ENCODE measurements at places on chromosomes 5 and 9.

DNA sequence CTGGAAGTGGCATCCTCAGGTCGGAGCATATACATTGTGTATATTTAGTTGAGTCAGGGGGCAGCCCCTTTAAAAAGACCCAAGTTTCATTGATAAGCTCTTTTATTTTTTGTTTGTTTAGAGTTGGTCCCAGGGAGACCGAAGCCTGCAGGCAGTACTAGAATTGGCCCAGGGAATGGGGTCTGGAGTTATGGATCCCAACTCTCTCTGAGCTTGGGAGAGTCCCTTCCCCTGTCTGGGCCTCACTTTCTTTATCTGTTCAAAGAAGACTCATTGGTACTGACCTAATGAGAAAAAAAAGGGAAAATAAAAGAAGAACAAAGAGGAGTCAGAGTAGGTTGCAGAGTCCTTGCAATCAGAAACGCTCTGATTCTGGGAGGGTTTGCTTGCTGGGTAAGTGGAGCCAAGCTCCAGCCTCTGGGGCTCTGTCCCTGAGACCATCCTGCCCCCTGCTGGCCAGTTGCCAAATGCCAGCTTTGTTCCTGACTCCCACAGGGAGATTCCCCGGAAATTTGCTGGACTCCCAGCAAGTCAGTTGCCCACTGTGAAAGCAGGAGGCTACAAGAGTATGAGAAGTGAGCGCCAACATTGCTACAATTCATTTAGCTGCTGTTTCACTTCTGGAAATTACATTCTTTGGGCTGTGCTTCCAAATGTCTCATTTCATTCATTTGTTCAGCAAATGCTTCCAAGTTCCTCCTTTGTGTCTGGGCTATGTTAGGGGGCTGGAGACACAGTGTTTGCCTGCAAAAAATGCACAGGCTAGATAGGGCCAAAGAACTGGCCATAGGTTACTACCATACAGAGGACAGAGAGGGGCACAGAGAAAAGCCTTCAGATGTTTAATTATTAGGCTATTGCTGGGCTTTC is 156.2 kb downstream of the MELK start:
- DNase-seq: peak; percentile 33

GRCh38 chr9:73166468-73166867 is 14.8 kb downstream of the ANXA1 start:
- no peak for DNase-seq

DNA sequence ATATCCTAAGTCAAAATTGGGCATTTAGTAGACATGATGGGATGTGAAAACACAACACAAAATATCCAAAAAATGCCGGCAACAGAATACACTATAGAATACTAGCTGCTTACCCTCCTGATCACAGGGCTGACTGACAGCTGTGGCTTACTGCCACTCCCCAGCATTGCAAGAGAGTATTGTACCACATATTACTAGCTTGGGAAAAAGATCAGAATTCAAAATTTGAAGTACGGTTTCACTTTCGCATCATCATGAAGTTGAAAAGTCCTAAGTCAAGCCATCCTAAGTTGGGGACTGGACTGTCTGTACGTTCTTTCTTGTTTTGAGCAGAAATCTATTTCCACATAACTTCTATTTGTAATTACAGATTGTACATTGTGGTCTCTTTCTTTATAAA is 851.4 kb downstream of the MAT2B start:
- no peak for DNase-seq

GRCh38 chr9:96383165-96383942 is at the start of gene SLC35D2:
TSS of gene SLC35D2 (minus strand) at chr9:96383711. CDS start at chr9:96383634, 77 bp downstream.
- no peak for DNase-seq

DNA sequence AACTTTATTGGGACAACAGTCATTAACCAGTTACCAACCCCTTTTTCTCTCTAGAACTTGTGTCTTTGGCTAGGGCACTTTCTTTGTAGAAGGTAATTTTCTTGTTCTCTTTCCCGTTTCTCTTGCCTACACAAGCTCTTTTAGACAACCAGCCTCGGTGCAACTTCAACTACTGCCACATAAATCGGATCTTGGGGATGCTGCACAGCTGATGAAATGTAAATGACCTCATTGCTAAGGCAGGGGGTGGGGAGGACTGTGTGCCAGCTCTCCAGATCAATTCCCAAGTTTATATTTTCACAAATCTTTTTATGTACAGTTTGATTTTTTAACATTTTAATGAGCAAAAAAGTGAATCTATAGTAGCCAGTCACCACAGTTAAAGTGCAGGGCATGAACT is 157.6 kb downstream of the DENND1A start:
- DNase-seq: no peak

DNA sequence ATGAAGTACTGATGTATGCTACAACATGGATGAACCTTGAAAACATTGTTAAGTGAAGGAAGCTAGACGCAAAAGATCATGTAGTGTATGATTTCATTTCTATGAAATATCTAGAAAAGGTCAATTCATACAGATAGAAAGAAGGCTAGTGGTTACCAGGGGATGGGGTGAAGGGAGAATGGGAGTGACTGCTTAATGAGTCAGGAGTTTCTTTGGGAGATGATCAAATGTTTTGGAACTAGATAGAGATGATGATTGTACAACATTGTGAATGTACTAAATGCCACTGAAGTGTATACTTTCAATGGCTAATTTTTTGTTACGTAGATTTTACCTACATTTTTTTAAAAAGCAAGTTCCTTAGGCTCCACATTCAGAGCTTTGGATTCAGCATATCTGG is 14.9 kb upstream of the DELE1 start:
- no peak for DNase-seq

DNA sequence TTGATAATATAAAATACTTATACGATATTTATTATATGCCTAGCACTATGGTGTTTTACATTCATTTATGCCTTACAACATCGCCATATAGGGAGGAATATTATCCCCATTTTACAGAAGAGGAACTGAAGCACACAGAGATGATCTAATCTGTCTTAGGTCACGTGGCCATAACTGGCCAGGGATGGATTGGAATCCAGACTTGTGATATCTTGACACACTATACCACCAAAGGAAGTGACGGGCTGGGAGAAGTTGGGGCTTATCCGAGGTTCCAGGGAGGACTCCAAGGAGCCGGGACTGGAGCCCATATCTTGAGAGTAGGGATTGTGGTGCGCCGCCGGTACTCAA is 129.8 kb downstream of the TMEM174 start:
- no peak for DNase-seq

Measured in stimulated activated CD8-positive, alpha-beta memory T cell treated with anti-CD3 and anti-CD28 coated beads, Interleukin-7, amount 100 ng/mL, for 1 hour (primary cell).